ENCODE measurements at places on chromosomes 2 and 18.

GRCh38 chr2:146305164-146305563 is 1539.7 kb upstream of the ACVR2A start:
- no peak for DNase-seq

GRCh38 chr2:169734169-169734847 is 676 bp downstream of the KLHL23 start:
- DNase-seq = no peak

DNA sequence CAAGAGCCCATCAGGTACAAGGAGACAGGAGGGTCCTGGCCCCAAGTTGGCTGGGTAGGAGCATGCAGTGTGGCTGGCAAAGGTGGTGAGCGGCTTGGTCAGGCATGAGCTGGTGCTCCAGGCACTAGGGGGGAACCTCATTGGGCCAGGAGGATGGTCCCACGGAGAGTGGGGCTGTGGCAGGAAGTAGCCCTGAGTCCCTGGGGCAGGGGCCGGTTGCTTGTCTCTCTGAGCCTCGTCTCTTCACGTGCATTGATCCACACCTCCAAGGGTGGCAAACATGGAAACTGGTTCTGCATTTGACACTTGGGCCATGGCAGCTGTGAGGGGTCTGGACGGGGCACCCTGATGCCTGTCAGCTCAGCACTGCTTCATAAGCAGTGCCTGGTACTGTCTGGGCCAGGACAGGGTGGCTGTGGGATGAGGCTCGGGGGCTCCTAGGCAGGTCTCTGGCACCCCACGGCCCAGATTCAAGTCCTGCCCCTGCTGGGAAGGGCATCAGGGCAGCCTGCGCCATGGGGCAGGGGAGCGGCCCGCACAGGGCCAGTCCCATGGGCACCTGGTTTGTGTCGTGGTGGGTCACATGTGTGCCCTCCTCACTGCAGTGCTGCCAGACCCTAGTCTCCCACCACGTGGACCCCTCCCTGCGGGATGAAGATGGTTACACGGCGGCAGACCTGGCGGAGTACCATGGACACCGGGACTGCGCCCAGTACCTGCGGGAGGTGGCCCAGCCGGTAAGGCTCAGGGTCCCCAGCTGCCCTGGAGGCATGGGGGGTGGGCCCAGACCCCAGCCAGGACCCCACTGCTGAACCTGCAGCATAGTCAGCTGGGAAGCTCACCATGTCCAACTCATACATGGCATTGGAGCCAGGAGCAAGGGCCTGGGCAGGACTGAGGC is 16.4 kb downstream of the ESPNL start:
- no peak for DNase-seq

GRCh38 chr2:49719241-49719640 is 564.9 kb upstream of the FSHR start:
- no peak for DNase-seq

All from vagina (tissue), 2 donors.